ENCODE measurements at places on chromosomes 7 and 10. TPM values are rescaled to one million over a fixed set of nuclear protein-coding genes. Genes with fewer than 3 reads are reported as not detected.

The SEMA3E gene
- not detected for total RNA-seq

The PIP gene
- total RNA-seq, result not detected

The HOXA10 gene
- total RNA-seq, result 11.6 TPM

The TMEM270 gene
- not detected for total RNA-seq

The OR2A1 gene
- total RNA-seq, result not detected

The AP5Z1 gene
- total RNA-seq, result 35.2 TPM

The TEX47 gene
- not detected for total RNA-seq

The PDLIM1 gene
- total RNA-seq, result 25.5 TPM

The NUTM2A gene
- 1.4 TPM for total RNA-seq

The ZNF727 gene
- 1.4 TPM for total RNA-seq

The CPN1 gene
- total RNA-seq, result not detected

The ITIH5 gene
- 0.87 TPM for total RNA-seq

The TMEM178B gene
- total RNA-seq, result 0.95 TPM

- DNase-seq, result no peak
Measured at GRCh38 chr10:116269619-116270018, 3.4 kb downstream of the GFRA1 start.

GRCh38 chr10:109982123-109982522 lies 25.7 kb upstream of the ADD3 start:
- DNase-seq, result no peak

DNA sequence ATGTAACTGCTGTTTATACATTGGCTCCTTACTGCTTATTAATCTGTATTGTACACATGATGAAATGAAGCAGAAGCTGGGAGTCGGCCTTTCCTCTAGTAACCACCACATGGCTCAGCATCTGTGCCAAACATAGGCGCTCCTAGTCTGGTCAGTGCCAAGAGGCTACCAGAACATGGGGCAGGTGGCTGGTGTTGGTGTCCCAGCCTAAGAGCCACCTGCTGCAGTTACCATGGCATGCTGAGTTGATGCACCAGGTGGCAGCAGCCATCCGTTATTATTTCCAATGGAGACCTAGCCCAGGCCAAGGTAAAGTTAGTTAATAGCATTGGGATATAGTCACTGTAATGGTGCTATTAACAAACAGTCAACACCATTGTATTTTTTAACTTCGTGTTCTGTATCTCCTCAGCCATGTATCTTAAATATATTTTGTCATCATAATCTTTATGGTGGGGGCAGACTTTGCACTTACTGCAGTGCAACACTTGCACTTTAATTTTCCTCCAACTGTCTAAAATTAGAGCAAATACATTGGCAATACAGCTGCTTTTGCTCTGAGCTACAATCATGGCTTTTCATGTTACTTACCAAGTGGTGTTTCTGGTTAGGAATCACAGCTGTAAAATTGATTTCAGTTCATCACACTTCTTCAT lies 33.1 kb downstream of the HBP1 start:
- DNase-seq, result peak; percentile 50

GRCh38 chr7:99079104-99079503 lies 64.8 kb downstream of the SMURF1 start:
- DNase-seq, result no peak

- no peak for DNase-seq
Measured at GRCh38 chr7:151868396-151869108, 8.4 kb downstream of the PRKAG2 start.

DNA sequence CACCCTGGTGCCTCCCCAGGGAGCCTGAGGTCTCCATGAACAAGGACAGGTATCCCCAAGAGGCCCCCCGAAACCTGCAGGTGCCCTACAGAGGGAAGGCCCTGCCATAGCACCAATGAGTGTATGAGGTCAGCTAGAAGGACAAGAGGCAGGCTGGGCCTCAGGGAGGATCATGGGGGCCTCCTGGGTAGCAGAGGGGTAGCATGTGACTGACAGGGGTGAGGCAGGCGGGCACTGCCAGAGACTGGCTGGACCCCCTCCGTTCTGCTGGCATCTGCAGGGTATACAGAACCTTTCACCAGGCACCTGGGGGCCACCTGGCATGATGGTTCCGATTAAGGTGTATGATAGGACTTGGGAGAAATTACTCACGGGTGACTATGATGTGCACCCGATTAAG lies 79.2 kb upstream of the KCTD7 start:
- DNase-seq, result no peak

GRCh38 chr7:129387537-129387936 lies 46.7 kb upstream of the STRIP2 start:
- DNase-seq, result no peak

GRCh38 chr7:109497053-109497452 lies 927.4 kb downstream of the DNAJB9 start:
- no peak for DNase-seq

DNA sequence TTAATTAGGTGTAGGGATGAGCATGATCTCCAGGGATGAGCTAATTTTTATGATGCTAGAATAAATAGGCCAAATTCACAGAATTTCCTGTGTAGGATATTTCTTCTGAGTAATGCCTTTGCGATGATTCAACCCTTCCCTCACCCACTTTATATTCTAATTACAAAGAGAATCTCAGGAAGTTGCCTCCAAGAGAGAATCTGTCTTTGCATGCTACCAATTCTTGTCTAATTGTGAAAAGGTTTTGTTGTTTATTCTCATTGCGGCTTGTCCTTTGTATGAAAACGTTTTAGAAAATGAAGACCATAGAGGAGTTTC lies 6.3 kb downstream of the C7orf57 start:
- no peak for DNase-seq

DNA sequence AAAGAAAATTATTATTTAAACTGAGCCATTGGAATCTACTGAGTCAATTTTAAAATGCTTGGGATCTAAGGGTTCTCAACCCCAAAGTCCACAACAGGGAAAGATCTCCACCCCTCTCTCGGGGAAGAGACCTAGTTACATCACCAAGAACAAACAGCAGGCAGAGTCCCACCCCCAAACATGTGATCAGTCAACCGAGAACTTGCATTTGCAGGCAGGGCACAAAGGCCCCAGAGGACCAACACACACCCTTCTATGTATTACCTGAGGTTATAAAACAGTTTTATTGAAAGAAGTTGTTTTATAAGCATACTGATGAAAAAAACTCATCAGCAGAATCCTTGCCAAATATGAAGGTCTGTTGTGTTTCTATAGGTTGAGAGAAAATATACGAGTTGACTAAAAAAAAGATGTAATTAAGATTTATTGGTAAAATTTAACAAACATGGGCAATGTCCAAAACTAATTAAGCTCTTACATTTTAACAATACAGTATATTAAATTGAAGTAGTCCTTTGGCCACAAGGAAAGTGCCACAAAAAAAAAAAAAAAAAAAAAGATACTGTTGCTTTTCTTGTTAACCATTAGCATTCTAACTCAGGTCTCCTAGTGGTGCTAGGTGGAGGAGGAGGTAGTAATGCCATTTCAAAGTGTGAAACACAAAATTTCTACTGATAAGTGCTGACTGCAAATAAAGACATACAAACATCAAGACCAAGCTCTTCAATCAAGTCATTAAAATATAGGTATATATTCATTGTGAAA lies 975 bp upstream of the USP54 start:
- peak; percentile 8 for DNase-seq

DNA sequence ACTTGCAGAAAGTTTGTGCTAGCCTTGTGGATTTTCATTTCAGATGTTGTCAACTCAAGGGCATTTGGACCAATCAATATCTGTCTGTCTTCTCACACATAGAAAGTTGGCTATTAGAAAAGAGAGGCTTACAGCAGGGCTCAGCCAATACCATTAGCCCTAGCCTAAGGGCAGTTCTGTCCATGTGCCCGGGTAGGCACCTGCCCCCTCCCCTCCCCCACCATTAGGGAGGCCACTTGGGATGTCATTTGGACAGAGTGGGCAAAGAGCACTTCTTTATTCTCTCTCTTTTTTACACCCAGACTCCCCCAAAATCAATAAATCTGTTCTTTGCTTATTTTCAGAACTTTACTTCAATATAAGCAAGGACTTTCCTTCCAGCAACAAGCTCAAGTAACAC lies 188.5 kb upstream of the MKI67 start:
- DNase-seq, result no peak

- DNase-seq, result no peak
Measured at GRCh38 chr7:79979437-79979836, 155.2 kb upstream of the GNAI1 start.

- peak; percentile 73 for DNase-seq
Measured at GRCh38 chr7:69256634-69257081, 341.6 kb upstream of the AUTS2 start.

DNA sequence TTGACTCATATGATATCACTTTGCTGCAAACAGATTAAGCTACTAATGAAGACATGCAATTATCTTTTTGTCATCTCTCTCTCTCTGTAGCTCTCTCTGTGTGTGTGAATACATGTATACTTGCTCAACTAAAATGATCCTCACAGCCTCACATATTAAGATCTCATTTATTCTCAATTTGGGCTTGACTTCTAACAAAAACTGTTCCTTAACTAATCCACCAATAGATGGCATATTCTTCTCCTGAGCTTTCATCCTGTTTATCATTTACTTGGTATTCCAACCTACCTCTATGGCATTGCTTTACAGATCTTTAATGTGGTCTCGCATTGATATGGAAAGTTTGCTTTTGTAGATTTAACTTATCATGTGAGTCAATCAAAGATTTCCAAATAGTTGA lies 540.4 kb downstream of the CNTNAP2 start:
- DNase-seq, result no peak

GRCh38 chr7:94030634-94031033 lies 26.5 kb upstream of the BET1 start:
- DNase-seq, result no peak

DNA sequence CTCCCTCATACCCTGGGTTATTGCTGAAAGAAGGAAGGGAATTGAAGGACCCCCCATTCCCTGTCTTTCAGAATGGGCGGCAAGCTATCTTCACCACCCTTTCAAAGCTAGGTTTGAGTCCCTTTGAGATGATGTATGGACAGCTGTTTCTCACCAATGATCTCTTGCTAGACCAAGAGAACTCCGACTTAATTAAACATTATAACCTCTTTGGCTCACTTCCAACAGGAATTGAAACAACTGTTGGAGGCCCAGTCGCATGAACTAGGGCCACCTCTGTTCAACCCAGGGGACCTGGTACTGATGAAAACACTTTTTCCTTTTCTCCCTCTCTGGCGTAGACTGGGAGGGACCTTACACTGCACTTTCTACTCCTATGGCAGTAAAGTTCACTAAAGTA lies 110.6 kb downstream of the ITGB8 start:
- no peak for DNase-seq

GRCh38 chr10:90227786-90228185 lies 526.4 kb downstream of the KIF20B start:
- DNase-seq, result no peak

- no peak for DNase-seq
Measured at GRCh38 chr7:85564861-85565260, 378.0 kb upstream of the SEMA3D start.

- no peak for DNase-seq
Measured at GRCh38 chr7:2567679-2568278, 9.0 kb downstream of the IQCE start.

DNA sequence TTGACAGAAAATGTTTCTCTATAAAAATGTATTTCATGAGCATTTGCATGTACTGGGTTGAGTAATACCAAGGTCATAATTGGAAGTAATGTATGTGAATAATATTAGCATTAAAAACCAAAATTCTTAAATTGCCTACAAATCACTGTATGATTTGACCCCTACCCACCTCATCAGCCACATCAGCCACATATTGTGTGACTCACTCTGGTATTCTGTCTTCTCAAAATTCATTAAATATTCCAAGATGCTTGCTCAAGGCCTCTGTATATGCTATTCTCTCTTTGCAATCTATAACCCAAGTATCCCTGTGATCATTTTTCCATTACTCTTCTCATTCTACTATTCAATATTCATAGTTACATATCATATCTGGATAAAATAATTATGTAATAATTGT lies 21.4 kb downstream of the POT1 start:
- DNase-seq, result no peak

All from adrenal gland (tissue), 19 donors.